ENCODE measurements at places on chromosomes 12 and 14.

DNA sequence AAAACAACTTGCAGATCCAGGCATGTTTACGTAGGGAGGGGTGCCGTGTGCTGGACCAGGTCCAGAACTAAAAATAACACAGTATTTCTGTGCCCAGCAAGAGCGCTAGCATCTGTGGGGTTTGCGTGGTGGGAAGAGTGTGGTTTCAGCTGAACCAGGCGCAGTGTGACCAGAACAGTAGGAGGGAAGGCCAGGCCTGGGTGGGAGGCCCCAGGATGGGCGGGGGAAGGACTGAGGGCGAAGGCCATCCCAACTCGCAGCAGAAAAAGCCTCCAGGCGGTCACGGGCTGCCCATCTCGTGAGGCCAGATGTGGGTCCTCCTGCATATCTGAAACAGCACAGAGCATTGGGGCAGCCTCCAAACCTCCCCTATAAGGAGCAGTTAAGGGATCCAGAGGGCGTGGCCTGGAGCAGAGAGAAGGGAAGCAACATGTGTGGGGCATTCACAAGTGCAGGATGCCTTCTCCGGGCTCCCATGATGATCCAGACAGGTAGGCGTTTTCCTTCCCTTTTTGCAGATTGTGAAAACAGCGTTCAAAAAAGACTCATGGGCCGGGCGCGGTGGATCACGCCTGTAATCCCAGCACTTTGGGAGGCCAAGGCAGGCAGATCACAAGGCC, 17.8 kb upstream of the CD9 start:
- no peak for DNase-seq

DNA sequence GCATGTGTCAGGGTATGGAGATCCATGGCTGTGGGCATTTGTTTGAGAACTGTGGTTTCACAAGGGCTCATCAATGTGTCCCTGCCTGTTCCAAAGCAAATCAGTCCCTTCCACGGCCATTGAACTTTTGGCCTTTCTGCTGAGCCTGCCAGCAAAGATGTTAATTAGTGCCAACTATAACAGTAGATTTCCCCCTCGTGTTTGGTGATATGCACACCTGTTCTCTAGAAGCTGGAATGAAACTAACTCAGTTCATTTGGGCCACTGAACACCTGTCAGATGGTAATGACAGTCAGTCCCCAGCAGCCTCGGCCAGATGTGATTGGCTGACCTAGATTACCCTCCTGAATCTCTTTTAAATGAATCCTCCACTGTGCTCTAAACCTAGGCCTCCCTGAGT, 43.2 kb downstream of the IRAK3 start:
- no peak for DNase-seq

DNA sequence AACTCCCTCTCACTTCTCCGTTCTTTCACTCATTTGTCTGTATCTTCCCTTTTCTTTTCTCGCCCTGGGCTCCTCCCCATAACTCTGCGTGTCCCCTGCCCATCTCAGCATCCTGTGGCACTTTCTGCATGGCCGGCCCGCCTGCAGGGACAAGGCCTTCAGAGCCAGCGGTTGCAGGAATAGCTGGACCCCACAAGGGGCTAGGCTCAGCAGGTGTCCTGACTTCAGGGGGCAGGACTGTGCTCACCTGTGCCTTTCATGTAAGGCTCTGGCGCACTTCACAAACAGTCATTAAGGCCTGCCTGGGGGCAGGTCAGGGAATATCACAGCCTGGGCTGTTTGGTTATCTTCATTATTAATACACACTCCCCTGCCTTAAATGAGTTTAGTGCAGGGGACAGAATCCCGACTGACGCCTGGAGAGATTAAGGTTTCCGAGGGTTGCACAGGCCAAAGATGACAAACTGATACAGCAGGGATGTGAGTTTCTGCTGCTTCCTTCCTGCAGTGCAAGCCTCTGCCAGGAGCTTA, 768.8 kb upstream of the TBX3 start:
- DNase-seq: no peak

- no peak for DNase-seq
These were observed 23.9 kb downstream of the MDM2 start for GRCh38 chr12:68831751-68832503.

GRCh38 chr14:61211476-61212255, 69.5 kb downstream of the TMEM30B start:
- no peak for DNase-seq

DNA sequence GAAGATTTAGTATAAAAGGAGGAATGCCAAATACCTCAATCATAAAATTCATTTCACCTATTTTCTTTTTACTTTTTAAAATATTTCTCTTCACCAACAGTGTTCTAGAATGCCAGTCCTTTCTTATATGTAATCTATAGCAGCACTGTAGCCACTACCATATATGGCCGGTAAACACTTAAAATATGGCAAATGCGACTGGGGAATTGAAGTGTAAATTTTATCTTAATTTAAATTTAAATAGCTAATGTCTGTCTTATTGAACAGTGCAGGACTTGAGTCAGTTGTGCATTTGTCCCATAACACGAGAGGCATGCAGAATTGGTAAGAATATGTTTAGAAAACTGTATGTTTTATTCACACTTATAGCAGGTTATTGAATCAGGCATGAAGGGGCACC, 50.1 kb downstream of the WASHC4 start:
- DNase-seq: no peak

DNA sequence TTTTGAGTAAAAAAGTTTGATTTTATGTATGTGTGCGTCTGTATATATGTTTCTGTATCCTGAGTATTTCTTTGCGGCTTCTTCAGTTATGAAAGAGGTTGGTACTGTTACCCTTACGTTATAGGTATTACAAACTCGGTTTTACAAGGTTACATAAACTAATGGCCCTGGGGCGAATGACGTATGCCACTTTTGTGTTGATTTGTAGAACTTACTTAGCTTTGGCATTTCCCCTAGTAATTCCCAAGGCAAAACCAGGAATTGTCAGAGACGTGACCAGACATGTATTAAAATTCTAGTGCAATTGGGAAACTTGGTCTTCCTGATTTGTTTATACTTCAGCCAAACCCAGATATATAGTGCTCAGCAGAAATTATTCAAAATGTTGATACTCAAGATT, 93.3 kb downstream of the DUSP16 start:
- no peak for DNase-seq

- no peak for DNase-seq
These were observed 28.9 kb upstream of the PPM1A start for GRCh38 chr14:60220084-60220483.

DNA sequence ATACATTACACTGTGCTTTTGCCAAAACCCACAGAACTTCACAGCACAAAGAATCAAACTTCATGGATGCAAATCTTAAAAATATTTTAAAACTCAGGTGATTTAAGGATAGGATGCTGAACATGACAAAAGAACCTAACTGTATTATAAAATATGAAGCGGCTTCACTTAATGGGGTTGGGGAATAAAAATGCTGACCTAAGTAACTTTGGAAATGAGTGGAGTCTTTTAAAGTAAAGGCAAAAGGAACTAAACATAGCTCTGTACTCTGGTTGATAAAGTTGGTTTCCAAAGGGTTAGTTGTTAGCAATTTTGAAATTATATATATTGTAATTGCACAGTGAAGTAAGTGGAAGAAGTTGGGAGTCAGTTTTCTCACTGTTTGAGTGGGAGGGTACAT, 111.5 kb upstream of the SYT1 start:
- no peak for DNase-seq

Data from ACHN (cell line).